Hepatic stellate cell (primary cell): ENCODE measurements at places on chromosomes 13 and 19.

DNA sequence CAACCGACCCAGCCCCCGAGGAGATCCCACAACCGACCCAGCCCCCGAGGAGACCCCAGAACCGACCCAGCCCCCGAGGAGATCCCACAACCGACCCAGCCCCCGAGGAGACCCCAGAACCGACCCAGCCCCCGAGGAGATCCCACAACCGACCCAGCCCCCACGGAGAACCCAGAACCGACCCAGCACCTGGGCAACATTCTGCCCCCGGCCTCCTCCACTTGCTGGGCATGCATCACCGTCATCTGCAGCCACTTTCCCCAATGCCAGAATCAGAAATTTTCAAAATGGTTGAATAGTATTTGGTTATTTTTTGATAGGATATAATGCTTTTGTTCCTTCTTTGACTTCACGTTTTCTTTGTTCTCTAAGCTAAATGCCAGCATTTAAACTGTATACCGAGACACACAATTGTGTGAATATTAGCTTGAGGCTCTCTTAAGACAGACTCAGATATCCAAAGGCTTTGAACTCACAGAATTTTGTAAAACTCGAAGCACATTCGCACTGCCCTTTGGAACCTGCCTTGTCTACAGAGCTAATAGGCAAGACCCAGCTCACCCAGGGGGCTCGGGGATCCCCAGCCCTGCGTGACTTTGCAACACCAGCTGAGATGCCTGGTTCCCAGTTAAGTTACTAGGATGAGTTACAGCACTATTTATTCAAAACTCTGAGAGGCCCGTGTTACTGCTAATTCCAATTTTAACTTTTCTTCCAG is 15.5 kb upstream of the RASA3 start:
- DNase-seq: no peak

DNA sequence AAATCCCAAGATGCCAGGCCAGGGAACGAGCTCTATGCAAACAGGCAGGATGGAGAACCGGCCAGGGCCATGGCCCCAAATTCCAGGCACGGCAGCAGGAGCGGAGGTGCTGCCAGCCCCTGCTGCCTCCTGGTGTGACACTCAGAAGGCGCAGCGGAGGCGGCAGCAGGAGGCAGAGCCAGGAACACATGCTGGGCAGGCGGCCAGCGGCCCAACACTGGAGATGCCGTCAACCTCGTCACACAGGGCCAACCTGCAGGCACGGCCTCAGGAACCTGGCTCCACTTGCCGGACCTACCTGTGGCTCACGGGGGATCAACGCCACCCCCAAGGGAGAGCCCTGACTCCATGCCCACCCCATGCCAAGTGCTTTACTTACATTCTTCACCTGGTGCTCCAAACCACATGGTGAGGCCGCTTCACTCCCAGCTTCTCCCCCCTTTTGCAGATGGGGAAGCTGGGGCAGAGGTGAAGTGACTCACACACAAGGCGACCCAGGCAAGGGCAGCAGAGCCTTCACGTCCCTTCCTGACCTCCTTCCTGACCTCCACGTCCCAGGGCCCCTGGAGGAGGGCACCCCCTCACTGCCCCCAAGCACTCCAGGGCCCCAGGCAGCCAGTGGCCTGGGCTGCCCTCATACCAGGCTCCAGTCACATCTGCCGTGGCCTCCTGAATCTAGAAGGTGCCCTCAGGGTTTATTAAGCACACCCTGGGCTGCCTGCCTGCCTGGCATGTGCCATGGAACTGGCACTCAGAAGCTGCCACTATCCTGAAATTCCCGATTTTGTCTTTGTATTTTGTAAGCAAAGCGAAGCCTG is 43.5 kb downstream of the GGACT start:
- no peak for DNase-seq

DNA sequence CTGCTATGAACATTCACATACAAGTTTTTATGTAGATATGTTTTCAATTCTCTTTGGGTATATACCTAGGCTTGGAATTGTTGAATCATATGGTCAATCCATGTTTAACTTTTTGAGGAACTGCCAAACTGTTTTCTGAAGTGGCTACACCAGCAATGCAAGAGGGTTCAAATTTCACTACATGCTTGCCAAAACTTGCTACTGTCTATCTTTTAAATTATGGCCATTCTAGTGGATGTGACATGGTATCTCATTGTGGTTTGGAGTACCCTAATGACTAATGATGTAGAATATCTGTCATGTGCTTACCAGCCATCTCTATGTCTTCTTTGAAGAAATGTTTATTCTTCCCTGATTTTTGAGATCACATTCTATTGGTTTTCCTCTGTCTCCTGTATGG is 860.3 kb downstream of the DIAPH3 start:
- DNase-seq: no peak

DNA sequence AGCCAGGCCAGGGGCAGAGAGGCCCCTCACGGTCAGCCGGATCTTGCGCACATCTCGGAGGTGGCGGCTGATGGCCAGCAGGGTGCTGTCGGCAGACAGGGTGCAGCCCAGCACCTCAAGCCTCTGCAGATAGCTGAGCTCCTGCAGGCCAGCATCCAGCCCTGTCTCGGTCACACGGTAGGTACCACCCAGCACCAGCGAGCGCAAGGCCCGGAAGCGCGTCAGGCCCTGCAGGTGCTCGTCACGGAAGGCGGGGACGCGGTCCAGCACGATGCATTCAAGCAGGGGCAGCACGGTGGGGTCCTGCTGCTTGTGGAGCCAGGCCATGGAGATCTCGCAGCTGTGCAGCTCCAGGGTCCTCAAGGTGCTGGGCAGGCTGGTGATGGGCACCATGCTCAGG is 7.7 kb downstream of the FBXL12 start:
- no peak for DNase-seq

DNA sequence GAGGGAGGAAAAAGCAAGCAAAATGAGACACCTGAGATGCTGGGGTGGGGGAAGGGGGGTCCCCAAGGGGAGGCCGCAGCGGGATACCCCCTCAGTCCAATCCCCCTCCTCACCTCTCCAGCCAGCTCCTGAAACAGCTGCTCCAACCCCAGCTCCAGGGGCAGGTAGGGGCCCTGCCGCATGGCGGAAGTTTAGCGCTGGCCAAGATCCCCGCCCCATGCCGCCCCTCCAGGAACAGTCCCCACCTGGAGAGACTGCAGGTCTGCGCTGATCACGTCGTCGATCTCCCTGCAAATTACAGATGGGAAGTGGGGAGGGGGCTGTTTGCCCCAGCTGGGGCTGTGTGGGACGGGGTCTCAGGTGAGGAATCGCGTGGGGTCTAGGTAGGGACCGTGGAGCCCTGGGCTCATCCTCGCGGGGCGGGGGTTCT is 9.0 kb downstream of the CAPN12 start:
- DNase-seq: no peak

GRCh38 chr13:90882551-90882950 is 464.9 kb upstream of the MIR17HG start:
- DNase-seq: no peak

DNA sequence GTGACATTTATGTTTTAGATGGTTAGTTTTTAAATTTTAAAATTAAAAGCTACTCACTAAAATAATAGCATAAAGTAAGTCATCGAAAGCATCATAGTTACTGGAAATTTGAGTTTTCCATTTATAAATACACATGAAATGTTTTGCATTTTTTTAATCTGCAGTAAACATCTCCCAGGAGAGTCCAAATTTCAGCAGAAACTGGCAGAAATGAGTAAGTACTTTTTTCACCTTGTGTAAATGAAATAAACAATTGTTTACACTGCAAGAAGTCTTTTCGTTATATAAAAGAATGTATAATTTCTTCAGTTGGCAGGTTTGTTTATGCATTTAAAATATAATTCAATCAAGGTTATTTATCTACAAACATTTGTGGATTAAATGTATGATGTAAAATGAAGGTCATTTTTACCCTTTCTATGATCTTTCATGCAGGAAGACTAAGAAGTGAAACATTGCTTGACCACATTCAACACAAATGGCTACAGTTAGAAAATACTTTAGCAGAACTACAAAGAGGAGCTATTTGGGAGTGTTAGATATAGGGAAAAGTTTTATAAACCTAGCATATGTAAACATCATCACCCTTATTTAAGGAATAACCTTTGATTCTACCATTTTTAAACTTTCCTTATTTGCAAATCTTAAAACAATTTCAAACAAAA is 55.6 kb downstream of the RCBTB2 start:
- DNase-seq: no peak

GRCh38 chr19:42125536-42125935 is 6.7 kb downstream of the POU2F2 start:
- no peak for DNase-seq

DNA sequence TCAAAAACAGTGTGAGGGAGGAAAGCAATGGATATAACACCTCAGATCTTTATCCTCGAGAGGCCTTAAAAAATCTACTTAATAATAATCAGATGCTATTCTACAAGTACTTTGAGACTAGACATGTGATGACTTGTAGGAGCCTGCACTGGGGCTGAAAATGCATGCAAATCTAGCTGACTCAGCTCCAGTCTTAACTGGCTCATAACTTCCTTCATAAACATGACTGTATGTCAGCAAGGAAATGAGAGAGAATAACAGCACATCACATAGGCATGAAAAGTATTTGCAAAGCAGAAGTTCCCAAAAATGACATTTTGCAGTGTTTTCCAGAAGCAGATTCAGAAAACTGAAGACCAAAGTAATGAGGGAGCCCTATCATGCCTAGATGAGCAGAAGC is 38.1 kb downstream of the PSG5 start:
- DNase-seq: peak; percentile 55

GRCh38 chr13:93199856-93200255 is 26.8 kb upstream of the GPC6 start:
- no peak for DNase-seq
